CD4-positive, alpha-beta T cell treated with Interleukin-17A for 1 hour (primary cell): ENCODE measurements at places on chromosomes 5 and 9.

- no peak for DNase-seq
Measured at GRCh38 chr9:34227445-34227844, 48.6 kb downstream of the UBAP1 start.

- no peak for DNase-seq
Measured at GRCh38 chr5:111551569-111552275, 39.4 kb upstream of the STARD4 start.

GRCh38 chr5:179923436-179923835 lies 15.7 kb upstream of the TBC1D9B start:
- no peak for DNase-seq

GRCh38 chr5:130425424-130425823 lies 521.2 kb downstream of the CHSY3 start:
- no peak for DNase-seq

DNA sequence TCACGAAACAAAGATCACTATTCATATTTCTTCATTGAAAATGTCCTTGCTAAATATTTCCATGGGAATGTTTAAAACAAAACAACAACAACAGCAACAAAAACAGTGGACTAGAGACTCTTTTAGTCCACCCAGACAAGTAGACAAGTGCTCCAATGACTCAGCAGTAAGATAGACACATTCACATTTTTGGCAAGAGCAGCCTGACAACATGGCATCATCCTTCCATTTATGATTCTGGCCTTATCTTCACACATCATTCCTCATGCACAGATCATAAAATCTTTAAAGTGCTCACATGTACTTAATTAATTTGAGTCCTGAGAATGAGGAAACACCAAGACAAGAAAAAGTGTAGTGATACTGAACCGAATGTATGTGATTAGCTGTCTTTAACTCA lies 132.6 kb upstream of the PDE4D start:
- DNase-seq = no peak

DNA sequence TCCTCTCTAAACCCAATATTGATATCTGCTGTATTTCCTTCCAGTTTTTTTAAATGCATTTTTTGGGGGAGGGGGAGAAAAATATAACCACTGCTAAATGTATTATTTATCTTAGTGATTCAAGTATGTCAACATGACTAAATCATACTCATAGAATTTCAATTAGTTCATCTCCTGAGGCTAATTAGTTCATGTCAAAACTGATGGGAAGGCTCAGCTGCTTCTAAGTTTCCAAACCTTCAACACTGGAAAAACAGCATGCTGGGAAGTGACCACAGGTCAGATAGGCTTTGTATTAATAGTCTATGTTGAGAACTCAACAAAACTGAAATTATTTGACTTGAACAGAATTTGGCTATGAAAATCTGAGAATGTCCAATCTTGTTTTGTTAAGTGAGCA lies 118.7 kb downstream of the TTLL11 start:
- no peak for DNase-seq
